ENCODE measurements at places on chromosomes 16 and 17.

DNA sequence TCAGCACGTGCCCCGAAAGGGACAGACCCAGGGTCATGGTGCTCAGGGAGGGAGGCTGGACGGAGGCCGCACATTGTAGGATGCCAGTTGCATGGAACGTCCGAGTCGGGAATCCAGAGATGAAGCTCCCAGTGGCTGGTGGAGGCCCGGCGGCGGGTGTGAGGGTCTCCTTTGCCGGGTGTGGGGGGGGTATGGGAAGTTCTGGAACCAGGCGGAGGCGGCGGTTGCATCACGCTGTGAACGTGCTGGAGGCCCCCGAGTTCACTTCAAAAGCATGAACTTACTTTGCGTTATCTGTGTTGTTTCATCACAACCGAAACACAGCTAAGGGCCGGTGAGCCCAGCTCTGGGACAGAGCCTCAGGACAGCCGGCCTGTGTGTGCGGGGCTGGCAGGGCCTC lies 73.4 kb upstream of the GNG13 start:
- DNase-seq = no peak
- no peak overlapping the region for H3K27ac ChIP-seq
- no peaks in the 10 kb centered on the region for H3K27me3 ChIP-seq
- no peak overlapping the region for H3K4me3 ChIP-seq
- H3K4me1 ChIP-seq = no peaks in the 10 kb centered on the region

DNA sequence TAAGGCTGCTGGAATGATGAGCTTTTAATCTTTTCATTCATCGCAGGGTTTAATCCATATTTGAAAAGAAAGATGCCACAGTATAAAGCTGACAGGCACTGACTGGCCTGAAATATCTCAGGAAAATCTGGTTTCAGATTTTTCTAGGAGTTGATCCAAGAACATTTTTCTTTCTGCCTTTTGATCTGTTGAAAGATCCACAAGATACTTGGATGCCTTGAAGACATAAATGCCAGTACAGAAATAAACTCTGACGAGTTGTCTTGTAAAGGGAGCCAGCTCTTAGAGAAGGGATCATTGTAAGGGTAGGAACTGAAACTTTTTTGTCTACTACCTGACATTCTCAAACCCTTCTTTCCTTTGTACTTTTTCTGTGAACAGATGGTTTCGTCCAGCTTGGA lies 25.4 kb upstream of the KRT20 start:
- no peak overlapping the region for H3K27ac ChIP-seq
- no peak for DNase-seq
- H3K4me1 ChIP-seq = no peaks in the 10 kb centered on the region
- H3K36me3 ChIP-seq = no peaks in the 10 kb centered on the region
- peaks cover 5% of the 10 kb centered on the region for H3K27me3 ChIP-seq

- DNase-seq = no peak
- no peak overlapping the region for H3K4me3 ChIP-seq
- peaks cover 6% of the 10 kb centered on the region for H3K27me3 ChIP-seq
- peaks cover 82% of the 10 kb centered on the region for H3K4me1 ChIP-seq
Observed at GRCh38 chr17:47708312-47708863, 14.4 kb downstream of the TBKBP1 start.

GRCh38 chr17:9521062-9521461 lies 54.6 kb downstream of the STX8 start:
- no peak overlapping the region for H3K27ac ChIP-seq
- no peaks in the 10 kb centered on the region for H3K36me3 ChIP-seq

DNA sequence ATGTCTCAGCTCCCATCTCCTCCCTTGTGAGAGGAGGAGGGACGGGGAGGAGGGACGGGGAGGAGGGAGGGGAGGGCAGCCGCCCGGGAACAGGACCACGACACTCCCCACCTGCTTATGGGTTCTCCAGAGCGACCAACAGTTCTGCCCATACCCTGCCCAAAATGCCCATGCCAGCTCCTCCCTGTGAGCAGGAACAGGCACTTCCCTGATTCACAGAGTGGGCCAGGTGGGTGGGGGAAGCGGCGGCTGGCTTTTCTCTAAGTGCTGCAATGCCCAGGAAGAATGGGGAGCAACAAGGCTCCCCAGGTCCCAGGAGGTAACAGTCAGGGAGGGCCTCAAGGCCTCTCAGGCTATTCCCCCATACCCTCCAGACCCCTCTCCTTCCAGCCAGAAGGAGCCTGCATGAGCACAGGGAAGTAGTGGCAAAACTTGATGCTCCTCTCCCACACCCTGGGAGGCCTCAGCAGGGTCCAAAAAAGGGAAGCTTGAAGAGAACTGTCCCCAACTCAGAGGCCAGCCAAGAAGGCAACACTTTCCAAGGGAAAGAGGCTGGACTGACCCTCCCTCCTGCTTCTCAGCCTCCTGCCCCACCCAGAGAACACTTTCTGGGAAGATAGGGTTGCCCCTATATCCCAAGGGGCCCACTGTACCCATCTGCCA lies 53.8 kb downstream of the MYO18A start:
- H3K27ac ChIP-seq = no peak overlapping the region
- H3K4me3 ChIP-seq = no peak overlapping the region
- peaks cover 19% of the 10 kb centered on the region for H3K4me1 ChIP-seq
- H3K36me3 ChIP-seq = peaks cover 53% of the 10 kb centered on the region
